ENCODE measurements at places on chromosomes 16 and 17. TPM values are rescaled to one million over a fixed set of nuclear protein-coding genes. Genes with fewer than 3 reads are reported as not detected.

Gene VMO1
- total RNA-seq: not detected

Gene MON1B
- total RNA-seq: 65.7 TPM

Gene SMTNL2
- not detected for total RNA-seq

Gene TRIM37
- total RNA-seq: 26.5 TPM

Gene SDK2
- 0.52 TPM for total RNA-seq

- H3K27ac ChIP-seq: no peak overlapping the region
- peaks cover 19% of the 10 kb centered on the region for H3K36me3 ChIP-seq
- no peak overlapping the region for H3K4me3 ChIP-seq
- no peak for DNase-seq
Observed at GRCh38 chr16:24102209-24102660, 153.9 kb upstream of the CACNG3 start.

DNA sequence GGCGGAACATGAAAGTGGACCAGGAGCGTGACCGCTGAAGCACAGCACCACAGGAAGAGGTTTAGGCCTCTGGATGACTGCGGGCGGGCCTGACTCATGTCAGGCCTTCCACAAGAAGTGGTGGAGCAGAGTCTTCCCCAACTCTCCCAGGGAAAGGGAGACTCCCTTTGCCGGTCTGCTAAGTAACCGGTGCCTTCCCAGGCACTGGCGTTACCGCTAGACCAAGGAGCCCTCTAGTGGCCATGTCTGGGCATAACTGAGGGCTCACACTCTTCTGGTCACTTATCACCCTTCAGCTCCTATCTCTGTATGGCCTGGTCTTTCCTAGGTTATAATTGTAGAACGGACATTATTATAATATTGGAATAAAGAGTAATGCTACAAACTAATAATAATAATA lies 1931.9 kb downstream of the TP53TG3F start:
- no peaks in the 10 kb centered on the region for H3K36me3 ChIP-seq
- peak; percentile 66 for DNase-seq
- H3K27me3 ChIP-seq: no peaks in the 10 kb centered on the region
- H3K4me1 ChIP-seq: no peaks in the 10 kb centered on the region
- H3K4me3 ChIP-seq: no peak overlapping the region
- H3K27ac ChIP-seq: no peak overlapping the region

DNA sequence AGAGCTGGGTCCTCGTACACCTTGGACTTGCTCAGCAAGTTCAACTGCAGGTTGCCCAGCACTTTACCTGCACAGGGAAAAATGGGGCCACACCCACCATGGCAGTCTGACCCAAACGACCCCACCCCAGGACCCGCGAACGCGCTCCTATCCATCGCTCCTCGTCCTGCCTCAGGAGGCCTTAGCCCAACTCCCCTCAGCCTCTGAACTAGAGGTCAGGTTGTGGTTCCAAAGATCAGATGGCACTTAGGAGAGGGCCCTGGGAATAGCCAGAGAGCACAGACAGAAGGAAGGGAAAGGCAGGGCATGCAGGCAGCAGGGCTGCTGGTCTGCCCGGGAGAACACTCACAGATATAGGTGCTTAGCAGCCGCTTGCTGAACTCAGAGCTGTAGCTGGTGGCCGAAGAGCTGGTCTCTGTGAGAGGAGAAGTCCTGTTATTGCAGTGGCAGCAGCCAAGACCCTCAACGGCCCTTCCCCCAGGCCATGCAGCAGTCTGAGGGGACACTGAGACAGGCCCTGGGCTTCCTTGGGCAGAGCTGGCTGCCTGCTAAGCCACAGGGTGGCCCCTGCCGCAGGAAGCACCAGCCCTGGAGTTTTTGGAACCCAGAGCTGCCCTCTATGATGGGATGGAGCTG lies 6.9 kb downstream of the ZACN start:
- no peaks in the 10 kb centered on the region for H3K4me1 ChIP-seq
- no peaks in the 10 kb centered on the region for H3K27me3 ChIP-seq
- DNase-seq: no peak
- H3K36me3 ChIP-seq: peaks cover 36% of the 10 kb centered on the region

DNA sequence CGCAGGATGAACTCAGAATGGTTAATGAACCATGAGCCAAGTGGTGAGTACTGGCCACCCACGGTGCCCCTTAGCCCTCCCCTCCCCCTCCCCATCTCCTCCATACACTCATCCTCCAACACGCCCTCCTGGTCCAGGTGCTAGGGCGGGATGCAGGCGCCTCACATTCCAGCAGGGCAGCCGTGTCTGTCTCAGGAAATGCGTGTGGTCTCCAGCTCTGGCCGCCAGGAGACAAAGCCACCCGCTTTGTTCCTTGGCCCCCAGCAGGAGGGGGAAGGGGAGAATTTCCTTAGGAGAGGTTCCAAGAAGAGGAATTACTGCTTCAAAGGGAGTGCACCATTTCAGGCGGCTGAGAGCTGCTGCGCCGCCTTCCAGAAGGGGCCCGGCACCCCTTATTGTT lies 29.7 kb upstream of the RMI2 start:
- H3K27ac ChIP-seq: no peak overlapping the region
- DNase-seq: no peak

- no peak overlapping the region for H3K27ac ChIP-seq
- no peak for DNase-seq
- peaks cover 14% of the 10 kb centered on the region for H3K4me1 ChIP-seq
- H3K4me3 ChIP-seq: no peak overlapping the region
Observed at GRCh38 chr17:74599448-74599939, 7.4 kb upstream of the CD300LD start.

GRCh38 chr16:54040975-54041374 lies 245.6 kb downstream of the IRX3 start:
- H3K27ac ChIP-seq: no peak overlapping the region
- H3K27me3 ChIP-seq: no peaks in the 10 kb centered on the region
- no peaks in the 10 kb centered on the region for H3K4me1 ChIP-seq
- no peak overlapping the region for H3K4me3 ChIP-seq

GRCh38 chr17:51351080-51351479 lies 90.7 kb downstream of the UTP18 start:
- no peaks in the 10 kb centered on the region for H3K36me3 ChIP-seq
- no peaks in the 10 kb centered on the region for H3K4me1 ChIP-seq
- H3K27me3 ChIP-seq: peaks cover 22% of the 10 kb centered on the region
- no peak overlapping the region for H3K4me3 ChIP-seq
- H3K27ac ChIP-seq: no peak overlapping the region

DNA sequence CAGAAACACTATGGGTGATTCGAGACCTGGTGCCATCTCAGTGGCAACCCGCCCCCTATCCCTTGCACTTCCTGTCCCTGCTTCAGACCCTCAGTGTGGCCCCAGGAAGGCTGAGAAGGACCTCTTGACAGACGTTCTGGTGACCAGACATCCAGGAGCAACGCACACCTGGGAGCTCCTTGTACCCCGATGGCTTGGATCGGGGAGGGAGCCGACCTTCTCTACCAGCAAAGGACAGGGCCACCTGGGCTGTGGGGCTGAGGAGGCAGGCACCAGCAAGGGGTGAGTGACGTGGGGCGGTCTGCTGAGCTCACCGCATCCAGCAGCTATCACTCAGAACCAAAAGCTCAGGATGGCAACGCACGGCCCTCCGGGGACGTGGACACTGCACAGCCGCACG lies 27.2 kb downstream of the UNKL start:
- H3K36me3 ChIP-seq: peaks cover 10% of the 10 kb centered on the region
- no peak for DNase-seq
- H3K27ac ChIP-seq: no peak overlapping the region
- no peak overlapping the region for H3K4me3 ChIP-seq
- no peaks in the 10 kb centered on the region for H3K4me1 ChIP-seq
- H3K27me3 ChIP-seq: no peaks in the 10 kb centered on the region

DNA sequence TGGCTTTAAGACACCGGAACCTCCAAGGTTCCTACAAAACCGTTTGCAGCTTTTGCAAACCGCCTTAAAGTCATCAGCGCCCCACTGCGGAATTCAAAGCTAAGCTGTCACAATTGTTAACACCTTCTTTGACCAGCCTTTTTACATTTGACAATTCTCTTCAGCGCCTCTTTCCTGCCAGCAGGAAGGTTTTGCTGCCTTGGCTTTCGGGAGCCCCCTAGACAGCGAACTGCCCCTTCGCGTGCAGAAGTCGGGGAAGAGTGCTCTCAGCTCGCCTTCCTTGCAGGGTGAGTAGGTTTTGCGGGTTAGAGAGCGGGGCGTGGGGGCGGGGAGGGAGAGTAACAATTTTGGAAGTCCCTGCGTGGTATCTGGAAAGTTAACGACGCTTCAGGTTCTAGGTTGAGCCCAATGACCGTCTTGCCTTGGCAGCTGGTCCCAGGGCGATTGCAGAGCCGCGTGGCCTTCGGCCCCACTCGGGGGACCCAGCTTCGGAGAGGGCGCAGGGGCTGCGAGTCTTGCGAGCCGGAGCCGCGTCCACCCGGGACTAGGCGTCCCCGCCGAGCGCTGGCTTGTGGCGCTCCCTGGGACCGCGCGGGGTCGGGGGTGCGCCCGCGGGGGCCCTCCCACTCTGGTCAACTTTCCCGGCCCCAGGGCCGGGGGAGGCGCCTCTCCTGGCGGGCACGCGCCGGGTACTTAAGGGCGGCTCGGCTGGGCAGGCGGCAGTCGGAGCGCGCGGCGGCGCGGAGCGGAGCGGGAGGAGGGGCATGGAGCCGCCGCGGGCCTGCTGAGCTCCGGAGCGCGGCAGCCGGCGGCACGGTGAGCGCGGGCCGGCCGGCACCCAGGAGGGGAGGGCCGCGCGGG lies at the start of gene HAS3:
Gene HAS3 (plus strand): TSS at position 153 of the 861 bp plus-strand sequence. CDS start 3,743 bp downstream, outside the sequence.
- peak; percentile 81 for DNase-seq
- peaks cover 41% of the 10 kb centered on the region for H3K27me3 ChIP-seq
- H3K36me3 ChIP-seq: peaks cover 9% of the 10 kb centered on the region
- peak within 1 kb of the TSS; percentile 90 for H3K4me3 ChIP-seq

GRCh38 chr16:56921571-56921970 lies 10.4 kb upstream of the HERPUD1 start:
- no peak for DNase-seq
- no peaks in the 10 kb centered on the region for H3K36me3 ChIP-seq
- H3K27me3 ChIP-seq: no peaks in the 10 kb centered on the region

DNA sequence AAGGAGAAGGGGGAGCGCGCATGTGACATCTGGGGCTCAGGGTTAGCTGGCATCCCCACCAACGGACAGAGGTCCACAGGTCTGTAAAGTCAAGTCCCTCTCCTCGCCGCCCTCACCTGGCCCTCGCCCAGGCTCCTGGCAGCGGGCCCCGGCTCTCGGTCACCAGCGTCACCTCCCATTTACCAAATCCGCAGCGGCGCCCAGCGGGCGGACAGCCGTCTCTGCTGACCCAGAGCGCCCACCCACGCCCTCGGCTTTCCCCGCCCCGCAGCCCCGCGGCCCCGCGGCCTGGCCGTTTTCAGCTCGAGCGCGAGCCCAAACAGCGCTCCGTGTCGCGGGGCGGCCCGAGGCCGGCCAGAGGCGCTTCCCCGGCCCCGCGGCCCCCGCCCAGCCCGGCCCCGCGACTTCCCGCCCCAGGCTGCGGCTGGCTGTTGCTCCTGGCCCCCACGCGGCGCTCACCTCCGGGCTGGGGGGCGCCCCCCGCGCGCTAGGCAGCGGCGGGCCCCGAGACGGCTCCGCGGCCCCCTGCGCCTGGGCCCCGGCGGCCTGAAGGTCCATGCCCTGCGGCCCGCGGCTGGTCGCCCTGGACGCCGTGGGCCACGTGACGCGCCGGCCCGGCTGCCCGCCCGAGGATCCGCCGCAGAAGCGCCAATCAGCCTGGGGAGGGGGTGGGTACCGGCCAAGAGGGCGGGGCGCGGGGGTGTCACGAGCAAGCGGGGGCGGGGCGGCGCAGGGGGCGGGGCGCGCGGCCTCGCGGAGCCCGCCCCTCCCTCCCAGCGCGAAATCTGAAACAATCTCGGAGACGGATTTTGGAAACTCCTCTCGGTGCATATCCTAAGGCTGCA lies at the start of gene COPRS:
Gene COPRS (minus strand): TSS at position 603 of the 845 bp plus-strand sequence. CDS start 45 bp downstream, at position 558.
- H3K27me3 ChIP-seq: no peaks in the 10 kb centered on the region
- peak within 1 kb of the TSS; percentile 90 for H3K27ac ChIP-seq
- H3K4me3 ChIP-seq: peak within 1 kb of the TSS; percentile 87
- peaks cover 19% of the 10 kb centered on the region for H3K4me1 ChIP-seq
- peaks cover 27% of the 10 kb centered on the region for H3K36me3 ChIP-seq

GRCh38 chr17:83119987-83120864 lies 40.8 kb downstream of the METRNL start:
- DNase-seq: peak; percentile 69
- H3K4me1 ChIP-seq: peaks cover 13% of the 10 kb centered on the region
- H3K36me3 ChIP-seq: no peaks in the 10 kb centered on the region
- peaks cover 27% of the 10 kb centered on the region for H3K27me3 ChIP-seq
- peak overlapping the region; percentile 51 for H3K4me3 ChIP-seq

GRCh38 chr16:48540222-48540900 lies 69.6 kb downstream of the N4BP1 start:
- peaks cover 18% of the 10 kb centered on the region for H3K4me1 ChIP-seq
- DNase-seq: no peak
- no peaks in the 10 kb centered on the region for H3K27me3 ChIP-seq
- peak overlapping the region; percentile 70 for H3K27ac ChIP-seq
- peaks cover 38% of the 10 kb centered on the region for H3K36me3 ChIP-seq

DNA sequence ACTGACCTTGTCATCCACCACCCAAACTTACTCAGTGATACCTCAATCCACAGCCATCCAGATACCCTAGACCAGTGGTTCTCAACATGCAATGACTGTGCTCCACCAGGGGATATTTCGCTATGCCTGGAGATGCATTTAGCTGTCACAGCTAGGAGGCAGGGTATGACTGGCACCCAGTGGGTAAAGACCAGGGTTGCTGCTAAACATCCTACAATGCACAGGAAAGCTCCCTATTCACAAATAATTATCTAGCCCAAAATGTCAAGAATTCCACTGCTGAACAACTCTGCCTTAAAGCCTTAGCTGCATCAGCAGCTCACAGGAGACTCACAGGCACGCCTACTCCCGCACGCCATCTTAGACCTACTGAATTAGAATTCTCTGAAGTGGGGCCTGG lies 212.6 kb downstream of the GRIN2A start:
- no peaks in the 10 kb centered on the region for H3K36me3 ChIP-seq
- H3K4me1 ChIP-seq: no peaks in the 10 kb centered on the region
- no peak overlapping the region for H3K4me3 ChIP-seq
- no peaks in the 10 kb centered on the region for H3K27me3 ChIP-seq

DNA sequence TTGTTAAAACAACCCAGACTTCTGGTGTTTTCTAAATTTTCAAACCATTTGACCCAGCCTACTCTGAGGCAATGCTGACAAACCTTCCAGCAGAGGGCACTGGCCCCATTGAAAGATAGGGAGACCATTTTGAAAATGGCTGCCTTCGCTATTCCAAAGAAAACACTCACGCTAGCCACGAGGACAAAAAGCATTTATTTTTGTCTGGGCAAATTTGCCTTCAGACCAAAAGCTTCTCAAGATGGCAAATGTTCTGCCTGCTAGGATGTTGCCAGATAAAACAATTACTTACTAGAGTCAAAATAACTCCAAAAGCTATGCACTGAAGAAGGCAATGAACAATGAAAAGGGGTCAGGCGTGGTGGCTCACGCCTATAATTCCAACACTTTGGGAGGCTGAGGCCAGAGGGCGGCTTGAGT lies 296.7 kb upstream of the IRX5 start:
- no peak overlapping the region for H3K27ac ChIP-seq
- no peak for DNase-seq
- peaks cover 2% of the 10 kb centered on the region for H3K27me3 ChIP-seq
- H3K4me1 ChIP-seq: no peaks in the 10 kb centered on the region
- no peaks in the 10 kb centered on the region for H3K36me3 ChIP-seq

- H3K4me1 ChIP-seq: no peaks in the 10 kb centered on the region
- H3K4me3 ChIP-seq: no peak overlapping the region
- no peaks in the 10 kb centered on the region for H3K27me3 ChIP-seq
- no peaks in the 10 kb centered on the region for H3K36me3 ChIP-seq
- no peak for DNase-seq
- H3K27ac ChIP-seq: no peak overlapping the region
Observed at GRCh38 chr17:70767102-70767701, 597.9 kb downstream of the KCNJ2 start.
